ENCODE measurements at places on chromosomes 2 and 18.

DNA sequence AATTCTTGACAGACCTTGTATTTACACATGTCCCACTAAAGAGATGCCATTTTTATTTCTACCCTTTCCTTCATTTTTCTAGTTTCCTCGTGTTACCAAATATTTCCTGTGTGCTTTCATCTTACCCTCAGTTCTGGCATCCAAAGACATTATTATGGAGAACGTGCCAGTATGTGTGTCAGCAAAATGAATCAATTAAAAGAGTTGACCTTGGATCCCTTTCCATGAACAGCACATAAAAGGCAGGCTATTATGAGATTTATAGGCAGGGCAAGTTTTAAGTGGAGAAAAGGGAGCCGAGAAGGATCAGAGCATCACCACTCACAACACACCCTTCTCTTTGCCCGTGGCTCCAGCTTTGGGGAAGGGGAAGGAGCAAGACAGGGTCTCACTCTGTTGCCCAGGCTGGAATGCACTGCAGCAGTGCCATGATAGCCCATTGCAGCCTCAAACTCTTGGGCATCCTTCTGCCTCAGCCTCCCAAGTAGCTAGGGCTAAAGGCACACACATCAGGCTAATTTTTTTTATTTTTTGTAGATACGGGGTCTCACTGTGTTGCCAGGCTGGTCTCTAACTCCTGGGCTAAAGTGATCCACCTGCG, 149.9 kb downstream of the GFPT1 start:
- DNase-seq, result no peak

GRCh38 chr18:76494231-76495005, 624 bp downstream of the ZNF516 start:
- DNase-seq, result peak; percentile 60

DNA sequence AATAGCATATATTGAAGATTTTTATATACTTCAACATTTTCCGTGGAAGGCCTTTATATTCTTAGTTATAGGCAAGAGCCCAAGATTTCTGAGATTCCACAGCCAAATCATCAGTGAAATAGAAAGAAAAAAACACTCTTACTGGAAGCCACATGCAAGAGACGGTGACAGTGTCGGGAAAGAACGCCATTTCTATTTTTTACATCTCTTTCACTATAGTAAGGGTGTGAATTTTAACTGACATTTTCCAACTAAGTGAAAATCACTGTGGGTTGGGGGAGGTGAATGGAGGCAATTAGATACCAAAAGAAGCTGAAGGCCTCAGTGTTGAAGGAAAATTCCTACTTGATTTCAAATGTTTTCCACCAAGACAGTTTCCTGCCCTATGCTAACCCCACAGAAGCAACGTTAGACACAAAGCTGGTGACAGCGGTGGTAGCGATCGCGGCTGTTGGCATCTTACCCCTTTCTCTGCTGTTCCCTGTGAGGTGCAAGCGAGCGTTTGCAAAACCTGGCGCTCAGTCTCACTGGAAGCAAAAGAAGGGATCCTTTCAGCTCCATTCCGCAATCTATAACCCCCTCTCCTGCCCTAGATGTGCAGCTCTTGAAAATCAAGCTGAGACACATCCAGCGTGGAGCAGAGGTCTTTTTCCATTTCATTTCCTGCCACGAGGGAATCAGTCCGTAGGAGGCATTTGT, 20.0 kb downstream of the ID2 start:
- DNase-seq, result no peak

GRCh38 chr2:221571551-221572218, 419 bp downstream of the EPHA4 start:
- peak; percentile 6 for DNase-seq

DNA sequence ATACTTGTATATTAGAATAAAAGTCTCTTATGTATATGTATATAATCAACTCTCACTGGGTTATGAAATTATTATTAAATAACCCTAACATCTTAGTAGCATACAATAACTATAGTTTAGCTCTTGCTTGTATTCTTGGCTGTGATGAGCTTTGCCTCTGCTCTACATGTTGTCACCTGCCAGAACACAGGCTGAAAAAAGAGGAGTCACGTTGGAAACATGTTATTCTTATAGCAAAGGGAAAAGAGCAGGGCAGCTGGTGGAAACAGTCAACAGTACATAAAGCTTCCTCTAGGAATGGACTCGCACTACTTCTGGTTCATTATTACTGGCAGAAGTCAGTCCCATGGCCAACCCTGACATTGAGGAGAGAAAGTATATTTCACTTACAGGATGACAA, 362.0 kb upstream of the KYNU start:
- DNase-seq, result no peak

DNA sequence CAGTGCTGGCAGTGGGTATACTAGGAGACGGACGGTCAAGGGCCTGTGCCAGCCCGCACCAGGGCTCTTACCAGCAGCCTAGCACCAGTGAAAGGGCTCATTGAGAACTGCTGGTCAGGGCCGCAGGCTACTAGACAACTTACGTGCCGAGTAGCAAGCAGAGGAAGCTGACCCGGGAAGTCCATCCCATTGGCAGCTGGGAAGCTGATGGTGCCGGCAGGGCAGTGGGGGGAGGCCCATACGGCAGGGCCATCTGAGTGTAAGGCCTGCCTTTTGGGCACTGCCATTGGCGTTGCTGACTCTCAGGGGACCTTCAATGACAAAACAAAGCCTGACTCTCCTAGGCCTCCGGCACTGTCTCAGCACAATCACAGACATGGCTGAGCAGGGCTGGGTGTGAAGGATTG, 20.6 kb downstream of the EFR3B start:
- no peak for DNase-seq

DNA sequence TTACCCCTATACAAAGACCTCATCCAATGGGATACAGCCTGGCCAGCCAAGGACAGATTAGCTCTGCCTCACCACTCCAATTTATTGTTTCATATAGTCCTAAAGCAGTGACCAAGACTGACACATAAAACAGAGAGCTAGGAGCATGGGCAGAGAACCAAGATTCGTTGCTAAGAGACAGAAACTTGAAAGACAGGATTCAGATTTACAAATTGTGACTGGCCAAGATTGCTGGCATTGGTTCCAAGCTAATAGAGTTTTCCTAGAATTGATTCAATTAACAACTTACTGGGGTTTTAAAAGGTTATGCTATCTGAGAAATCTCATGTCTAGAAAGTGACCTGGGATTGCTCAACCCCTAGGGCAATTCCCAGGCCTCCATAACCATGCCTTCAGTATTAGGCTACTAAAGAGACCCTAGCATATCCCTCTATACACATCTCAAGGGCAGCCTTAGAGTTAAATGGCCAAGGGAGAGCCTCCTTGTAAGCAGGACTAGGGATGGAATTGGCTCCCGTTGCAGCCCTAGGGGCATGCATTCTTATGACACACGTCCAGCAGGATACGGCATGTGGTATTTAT, 75.6 kb downstream of the ICOS start:
- no peak for DNase-seq

DNA sequence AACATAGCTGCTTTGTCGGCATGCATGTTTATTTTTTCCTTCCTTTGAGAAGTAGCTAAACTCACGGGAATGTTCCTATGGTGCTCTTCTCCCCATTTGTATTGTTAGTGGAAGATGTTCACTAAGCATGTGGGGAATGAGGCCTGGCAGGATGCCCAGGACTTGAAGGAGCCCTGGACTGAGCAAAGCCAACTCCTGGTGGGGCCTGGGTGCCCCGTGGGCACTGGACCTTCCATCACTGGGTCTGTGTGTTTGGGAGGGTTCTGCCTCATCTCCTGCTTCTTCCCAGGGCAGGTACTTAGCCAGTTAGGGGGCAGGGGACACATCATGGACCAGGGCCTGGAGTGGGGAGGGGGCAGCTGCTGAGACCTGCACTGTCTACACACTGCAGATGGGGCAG, 49.3 kb downstream of the ACAA2 start:
- DNase-seq, result no peak

- DNase-seq, result no peak
Measured at GRCh38 chr2:55144922-55145820, 86.9 kb downstream of the CLHC1 start.

GRCh38 chr18:75926811-75927210, 499.3 kb upstream of the SMIM21 start:
- no peak for DNase-seq

GRCh38 chr18:55415258-55415871, 172.6 kb downstream of the TCF4 start:
- DNase-seq, result peak; percentile 91

- no peak for DNase-seq
Measured at GRCh38 chr2:112273349-112273748, 2.0 kb upstream of the ZC3H6 start.

DNA sequence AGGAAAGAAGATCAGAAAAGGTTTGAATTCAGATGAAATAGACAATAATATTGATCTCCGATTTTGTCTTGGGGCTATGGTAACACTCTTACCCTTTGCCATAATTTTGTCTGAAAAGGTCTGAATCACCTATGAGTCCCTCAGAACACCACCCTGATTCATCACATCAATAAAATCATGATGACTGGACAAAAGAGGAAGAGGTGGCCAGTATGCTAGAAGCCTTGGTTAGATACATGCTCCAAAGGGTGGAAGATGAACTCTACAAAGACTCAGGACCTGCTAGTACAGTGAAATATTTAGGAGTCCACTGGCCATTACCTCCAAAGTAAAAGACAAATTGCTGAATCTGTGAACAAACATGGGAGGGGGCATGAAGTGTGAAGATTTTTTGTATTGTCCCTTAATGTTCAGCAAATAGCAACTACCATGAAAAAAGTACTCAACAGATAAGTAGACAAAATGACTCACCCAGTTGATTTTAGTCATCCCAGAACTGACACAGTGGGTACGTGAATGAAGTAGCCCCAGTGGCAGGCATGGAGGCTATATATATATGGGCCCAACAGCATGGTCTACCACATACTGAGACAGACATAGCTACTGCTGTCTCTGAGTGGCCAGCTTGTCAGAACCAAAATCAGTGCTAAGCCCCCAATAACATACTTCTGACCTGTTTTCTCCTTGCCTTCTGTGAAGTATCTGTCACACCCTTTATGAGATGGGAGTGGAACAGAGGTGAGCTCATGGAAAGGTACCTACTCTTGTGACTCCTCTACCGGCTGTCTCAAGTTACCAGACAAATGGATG, 36.5 kb upstream of the GLS start:
- peak; percentile 45 for DNase-seq

GRCh38 chr2:53177327-53177726, 590.3 kb upstream of the CHAC2 start:
- no peak for DNase-seq

- peak; percentile 88 for DNase-seq
Measured at GRCh38 chr2:197838036-197838435, 33.6 kb downstream of the PLCL1 start.
